Cerebellar nuclear complex (tissue), 1 donor: ENCODE measurements at places on chromosomes 16 and 17.

DNA sequence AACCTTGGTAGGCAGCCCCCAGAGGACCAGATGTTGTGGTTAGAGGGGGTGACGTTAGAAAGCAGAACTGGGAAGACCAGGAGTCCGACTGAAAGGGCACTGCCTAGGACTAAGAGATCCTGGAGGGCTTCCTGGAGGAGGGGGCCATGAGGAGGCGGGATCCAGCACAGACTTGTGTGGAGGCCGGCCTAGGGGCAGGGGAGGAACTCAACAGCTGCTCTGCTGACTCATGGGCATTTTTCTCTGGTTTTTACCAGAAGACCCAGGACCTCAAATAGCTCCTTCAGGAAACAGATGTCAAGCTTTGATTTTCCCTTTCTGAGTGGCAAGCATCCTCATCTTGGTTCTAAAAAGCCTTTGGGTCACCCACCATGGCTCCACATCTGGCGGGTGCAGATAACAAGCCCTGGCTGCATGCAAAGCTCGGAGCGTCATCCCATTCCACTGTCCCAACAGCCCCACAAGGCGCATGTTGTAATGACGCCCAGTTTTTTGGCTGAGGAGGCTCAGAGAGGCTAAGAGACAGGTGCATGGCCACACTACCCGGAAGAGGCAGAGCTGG, 29.0 kb downstream of the IL21R start:
- no peak for DNase-seq

DNA sequence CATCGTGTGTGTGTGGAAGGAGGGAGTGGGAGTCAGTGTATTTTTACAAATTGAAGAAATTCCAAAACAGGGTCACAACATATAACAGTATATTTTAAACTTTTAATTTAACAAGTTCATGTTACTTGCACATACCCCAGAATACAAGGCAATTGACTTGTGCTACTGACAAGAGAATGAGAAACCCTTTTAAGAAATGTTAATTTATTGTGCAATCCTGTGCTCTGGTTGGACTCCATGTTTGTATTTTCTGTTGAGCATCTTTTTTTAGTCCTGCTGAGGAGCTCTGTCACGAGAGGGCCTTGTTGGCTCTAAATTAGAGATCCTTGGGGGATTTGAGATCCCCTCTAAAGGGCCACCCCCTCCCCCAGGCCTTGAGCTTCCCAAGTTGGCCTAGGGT, 1.1 kb upstream of the EMP2 start:
- DNase-seq, result no peak

- no peak for DNase-seq
These were observed 77.0 kb downstream of the MRC2 start for GRCh38 chr17:62704381-62704971.

DNA sequence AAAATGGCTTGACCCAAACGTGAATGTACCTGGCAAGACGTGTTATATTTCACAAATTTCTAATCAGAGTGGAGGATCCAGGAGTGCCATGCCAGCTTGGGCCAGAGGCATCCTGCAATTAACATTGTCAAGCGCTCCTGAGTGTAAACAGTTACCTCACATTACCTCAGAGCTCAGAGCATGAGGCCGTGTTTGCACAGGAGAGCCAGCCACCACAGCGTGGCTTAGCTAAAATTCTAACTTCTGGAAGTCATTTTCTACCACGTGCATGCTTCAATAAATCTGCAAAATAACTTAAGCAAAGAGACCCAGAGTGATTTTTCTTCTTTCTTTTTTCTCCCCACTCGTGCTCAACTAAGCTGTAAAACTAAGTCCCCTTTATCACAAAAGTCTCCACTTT, 769.0 kb downstream of the KCNJ2 start:
- DNase-seq, result no peak

- DNase-seq, result no peak
These were observed 20.1 kb upstream of the CCL5 start for GRCh38 chr17:35900280-35900679.

DNA sequence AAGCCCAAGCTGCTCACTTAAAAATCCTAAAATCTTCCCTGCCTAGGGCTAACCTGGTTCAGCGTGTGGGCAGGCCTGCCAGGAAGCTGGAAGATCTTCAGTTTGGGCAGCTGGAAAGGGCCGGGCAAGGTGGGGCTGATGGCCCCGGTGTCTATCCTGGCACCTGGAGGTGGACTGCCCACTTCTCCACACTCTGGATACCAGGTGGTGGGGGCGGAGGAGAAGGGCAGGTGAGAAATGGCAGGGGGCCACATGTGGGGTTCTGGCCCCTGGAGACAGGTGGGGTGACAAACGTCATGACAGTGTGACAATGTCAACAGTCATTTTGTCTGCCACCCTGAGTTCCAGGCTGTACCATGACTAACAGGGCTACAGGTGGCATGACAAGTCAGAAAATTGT, 78.5 kb upstream of the C16orf82 start:
- DNase-seq, result no peak
